OCI-LY7 (cell line): ENCODE measurements at places on chromosomes 3 and 15. TPM values are rescaled to one million over a fixed set of nuclear protein-coding genes. Genes with fewer than 3 reads are reported as not detected.

DNA sequence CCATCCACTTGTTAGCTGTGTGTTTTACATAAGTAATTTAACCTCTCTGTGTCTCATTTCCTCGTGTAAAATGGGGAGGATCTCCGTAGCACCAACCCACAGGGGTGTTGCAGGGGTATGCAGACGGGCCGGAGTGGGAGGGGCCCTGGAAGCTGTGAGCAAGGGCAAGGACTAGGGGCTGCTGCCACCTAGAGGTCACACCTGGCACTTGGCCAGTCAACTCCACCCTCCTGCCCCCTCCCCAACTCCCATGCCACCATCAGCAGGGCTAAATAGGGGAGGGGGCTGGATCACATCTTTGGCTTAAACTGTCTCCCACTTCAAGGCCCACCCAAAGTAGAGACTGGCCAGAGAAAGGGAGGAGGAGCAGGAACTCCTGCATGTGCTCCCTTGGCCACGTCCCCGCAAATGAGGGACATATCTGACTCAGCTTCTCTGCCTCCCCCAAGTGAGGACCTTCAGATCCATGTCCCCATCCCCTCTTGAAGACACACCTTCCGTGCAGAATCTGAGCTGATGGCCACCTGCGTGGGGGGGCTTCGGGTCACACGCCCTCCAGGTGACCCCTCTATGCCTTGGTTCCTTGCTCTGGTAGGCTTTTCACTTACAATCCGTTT lies 2.6 kb downstream of the CCDC9B start:
- DNase-seq: peak; percentile 81

GRCh38 chr15:68224108-68224507 lies 5.4 kb downstream of the CLN6 start:
- no peak for DNase-seq

TMCO5A gene
- total RNA-seq: not detected in 2 replicates

- DNase-seq: no peak
Measured at GRCh38 chr3:172106037-172106954, 66.9 kb downstream of the FNDC3B start.

SNAP23 gene
- 48.3 and 54.1 TPM in 2 replicates for total RNA-seq

DNA sequence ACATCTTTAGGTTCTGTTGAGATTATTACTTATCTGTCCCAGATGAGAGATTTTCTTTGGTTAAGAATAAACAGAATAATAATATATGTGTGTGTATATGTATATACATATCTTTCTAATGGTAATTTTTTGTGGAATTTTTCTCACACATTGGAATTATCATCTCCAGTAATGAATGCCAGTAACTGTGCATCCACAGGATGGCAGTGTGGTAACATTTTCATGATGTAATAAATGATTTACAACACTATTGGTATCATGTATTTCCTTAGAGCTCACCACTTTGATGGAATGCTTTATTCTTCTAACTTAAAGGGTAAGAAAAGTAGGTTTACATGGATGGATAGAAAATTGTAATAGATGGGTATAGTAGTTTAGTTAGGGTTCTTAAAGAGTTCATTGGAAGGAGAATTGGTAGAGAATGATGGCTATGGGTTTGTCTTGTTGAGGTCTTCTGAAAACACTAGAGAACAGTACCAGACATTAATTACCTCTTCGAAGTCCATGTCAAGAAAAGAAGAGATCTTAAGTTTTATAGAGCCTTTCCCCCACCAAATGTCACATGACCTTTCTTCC lies 78.1 kb downstream of the STT3B start:
- DNase-seq: peak; percentile 23

- peak; percentile 57 for DNase-seq
Measured at GRCh38 chr3:104102386-104102785, 1264.3 kb upstream of the ALCAM start.

DNA sequence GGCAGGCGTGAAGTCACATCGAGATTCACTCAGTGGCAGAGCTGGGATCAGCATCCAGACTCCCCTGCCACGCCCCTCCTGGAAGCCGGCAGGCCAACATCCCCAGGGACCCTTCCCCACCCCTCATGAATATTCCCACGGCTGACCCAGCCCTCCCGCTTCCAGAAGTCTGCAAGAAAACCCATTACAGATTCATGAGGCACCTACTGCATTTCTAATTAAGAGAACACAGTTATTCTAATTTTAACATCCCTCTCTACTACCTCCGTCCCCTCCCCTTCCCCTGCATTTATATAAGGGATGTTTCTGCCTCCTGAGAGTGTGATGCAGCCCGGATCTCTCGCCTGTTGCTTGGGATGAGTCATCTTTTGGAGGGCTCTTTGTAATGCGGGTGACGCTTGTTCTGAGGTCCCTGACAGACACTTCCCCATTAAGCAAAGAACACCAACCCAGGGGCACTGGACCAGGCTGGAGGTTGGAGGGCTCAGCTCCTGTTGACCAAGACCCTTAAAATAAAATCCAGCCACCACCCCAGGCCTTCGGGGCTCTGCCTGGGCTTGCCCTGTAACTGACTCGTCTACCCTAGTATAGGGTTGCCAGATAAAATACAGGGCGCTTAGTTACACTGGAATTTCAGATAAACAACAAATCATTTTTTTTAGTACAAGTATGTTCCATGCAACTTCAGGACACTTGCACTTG lies 118.7 kb downstream of the NUP210 start:
- no peak for DNase-seq

- no peak for DNase-seq
Measured at GRCh38 chr3:65288776-65289175, 601.0 kb upstream of the ADAMTS9 start.

DNA sequence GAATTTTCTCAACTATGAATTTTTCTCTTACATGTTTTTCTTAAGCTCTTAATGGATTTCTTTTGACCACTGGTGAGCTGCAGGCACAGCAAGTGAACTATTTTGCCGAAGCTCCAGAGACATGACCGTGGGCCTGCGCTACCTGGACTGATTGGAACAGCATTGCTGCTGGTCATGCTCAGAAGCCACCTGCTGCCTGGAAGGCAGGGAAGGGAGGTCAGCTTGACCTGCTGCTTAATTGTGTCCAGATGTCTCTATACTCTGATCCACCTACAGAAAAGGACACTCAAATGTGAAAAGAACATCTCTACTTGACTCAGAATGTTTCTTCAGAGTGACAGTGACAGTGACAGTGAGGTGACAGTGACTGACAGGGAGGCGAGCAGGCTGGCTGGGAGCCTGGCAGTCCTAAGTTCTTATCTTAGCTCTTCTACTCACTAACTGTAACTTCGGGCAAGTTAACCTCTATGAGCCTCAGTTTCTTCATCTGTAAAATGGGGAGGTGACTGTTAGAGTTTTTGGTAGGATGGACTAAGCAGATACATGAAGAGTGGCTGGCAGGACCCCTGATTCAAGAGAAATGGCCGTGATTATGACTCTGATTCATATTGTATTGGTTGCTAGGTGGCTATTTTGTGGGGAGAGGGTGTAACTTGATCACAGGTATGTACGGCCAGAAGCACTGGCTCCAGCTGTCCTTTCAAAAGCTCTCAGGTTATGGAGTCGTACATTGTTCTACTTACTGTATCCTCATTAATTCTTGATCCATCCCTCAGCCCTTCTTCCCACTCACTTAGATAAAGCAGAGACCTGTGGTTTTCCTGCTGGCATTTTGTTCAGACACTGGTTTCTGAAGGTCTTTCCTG lies 54.8 kb upstream of the DLG1 start:
- no peak for DNase-seq

DNA sequence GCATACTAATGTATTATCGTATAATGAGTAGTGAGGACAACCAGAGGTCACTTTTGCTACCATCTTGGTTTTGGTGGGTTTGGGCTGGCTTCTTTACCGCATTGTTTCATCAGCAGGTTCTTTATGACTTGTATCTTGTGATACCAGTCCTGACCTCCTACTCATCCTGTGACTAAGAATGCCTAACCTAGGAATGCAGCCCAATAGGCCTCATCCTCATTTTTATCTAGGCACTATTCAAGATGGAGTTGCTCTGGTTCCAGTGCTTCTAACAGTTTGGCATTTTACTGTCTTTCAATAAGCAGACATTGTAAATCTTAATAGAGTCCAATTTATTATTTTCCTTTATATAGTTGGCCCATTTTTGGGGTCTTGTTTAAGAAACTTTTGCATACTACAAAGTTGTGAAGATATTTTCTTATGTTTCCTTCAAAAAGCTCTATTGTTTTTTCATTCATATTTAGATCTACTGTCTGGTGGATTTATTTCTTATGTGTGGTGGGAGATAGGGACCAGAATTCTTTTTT lies 60.8 kb upstream of the RNU6-1 start:
- no peak for DNase-seq

FANCD2OS gene
- total RNA-seq: not detected in 2 replicates
